ENCODE measurements at places on chromosomes 5 and 9.

- H3K4me1 ChIP-seq: no peaks in the 10 kb centered on the region
- no peak for DNase-seq
- H3K36me3 ChIP-seq: no peaks in the 10 kb centered on the region
- H3K27ac ChIP-seq: no peak overlapping the region
- H3K27me3 ChIP-seq: peaks cover 42% of the 10 kb centered on the region
Observed at GRCh38 chr5:123066016-123066415, 23.0 kb upstream of the PRDM6 start.

GRCh38 chr5:154298065-154298464 is 107.5 kb downstream of the GALNT10 start:
- DNase-seq: no peak
- H3K36me3 ChIP-seq: peaks cover 4% of the 10 kb centered on the region
- no peak overlapping the region for H3K4me3 ChIP-seq
- no peaks in the 10 kb centered on the region for H3K27me3 ChIP-seq
- H3K27ac ChIP-seq: no peak overlapping the region

- no peak for DNase-seq
- H3K4me3 ChIP-seq: peak overlapping the region; percentile 99
- no peaks in the 10 kb centered on the region for H3K27me3 ChIP-seq
- peak overlapping the region; percentile 96 for H3K27ac ChIP-seq
- peaks cover 13% of the 10 kb centered on the region for H3K4me1 ChIP-seq
Observed at GRCh38 chr9:120579139-120580050, 572 bp downstream of the CDK5RAP2 start.

- H3K27ac ChIP-seq: no peak overlapping the region
- H3K4me3 ChIP-seq: no peak overlapping the region
- no peak for DNase-seq
Observed at GRCh38 chr5:91787718-91788117, 404.6 kb upstream of the ARRDC3 start.

- H3K27ac ChIP-seq: no peak overlapping the region
- H3K36me3 ChIP-seq: peaks cover under 1% of the 10 kb centered on the region
- DNase-seq: no peak
Observed at GRCh38 chr9:110977259-110977709, 61.0 kb downstream of the LPAR1 start.

GRCh38 chr5:75405296-75405695 is 68.3 kb downstream of the HMGCR start:
- no peak overlapping the region for H3K27ac ChIP-seq
- DNase-seq: no peak
- H3K4me3 ChIP-seq: no peak overlapping the region
